ENCODE measurements at places on chromosomes 4 and X. TPM values are rescaled to one million over a fixed set of nuclear protein-coding genes. Genes with fewer than 3 reads are reported as not detected.
A peak's percentile ranks its signal among the peaks of the same experiment; 100 is the strongest.

IL2RG gene
- 2.6 TPM for total RNA-seq

COL4A6 gene
- 2.3 TPM for total RNA-seq

PRIMPOL gene
- 18.8 TPM for total RNA-seq

PABPC1L2A gene
- total RNA-seq, result not detected

MAGEE1 gene
- 3.1 TPM for total RNA-seq

RBM47 gene
- 12.5 TPM for total RNA-seq

ASMT gene
- 0.33 TPM for total RNA-seq

PLAC8 gene
- 4.6 TPM for total RNA-seq

MAGEA9B gene
- total RNA-seq, result not detected

CRMP1 gene
- total RNA-seq, result 2.0 TPM

GAGE13 gene
- not detected for total RNA-seq

HMGN5 gene
- total RNA-seq, result 7.9 TPM

GPR82 gene
- total RNA-seq, result 0.19 TPM

GRCh38 chr4:180486342-180486741 lies 1756.9 kb upstream of the TENM3 start:
- no peak for DNase-seq

GRCh38 chr4:124018383-124019317 lies 622.1 kb downstream of the SPRY1 start:
- DNase-seq, result peak; percentile 84

GRCh38 chrX:138691186-138691585 lies 20.3 kb downstream of the FGF13 start:
- DNase-seq, result no peak

- no peak for DNase-seq
Measured at GRCh38 chrX:31132821-31133241, 61.0 kb upstream of the FTHL17 start.

DNA sequence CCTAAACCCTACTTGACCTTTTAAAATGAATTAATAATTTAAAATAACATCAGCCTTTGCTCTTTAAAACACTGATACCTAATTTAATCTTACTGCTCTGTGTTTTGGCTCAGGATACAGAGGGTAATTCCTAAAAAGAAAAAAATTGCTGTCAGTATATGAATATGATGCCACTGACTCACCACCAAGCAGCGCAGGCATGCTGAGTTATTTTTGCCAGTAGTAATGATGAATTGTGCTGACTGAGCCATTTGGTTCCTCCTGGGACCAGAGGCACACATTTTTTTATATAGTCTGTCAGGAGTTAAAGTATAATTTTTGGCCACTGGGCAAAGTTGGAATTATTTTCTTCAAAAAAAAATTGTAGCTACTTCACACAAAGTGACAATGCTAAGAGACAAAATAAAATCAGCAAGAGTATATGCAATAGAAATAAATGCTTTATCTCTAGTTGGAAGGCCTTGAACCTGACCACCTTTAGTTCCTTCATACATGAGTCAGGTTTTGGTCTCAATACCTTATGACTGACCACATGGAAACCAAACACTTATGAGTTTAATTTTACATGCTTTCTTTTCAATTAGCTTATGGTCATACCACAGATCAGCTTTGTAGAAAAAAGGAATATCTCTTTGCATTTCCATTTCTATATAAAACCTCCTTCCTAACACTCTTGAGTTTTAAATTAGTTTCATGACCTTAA lies 115.1 kb downstream of the PPP3CA start:
- no peak for DNase-seq

- DNase-seq, result no peak
Measured at GRCh38 chrX:103565752-103566151, 19.6 kb upstream of the TCEAL4 start.

DNA sequence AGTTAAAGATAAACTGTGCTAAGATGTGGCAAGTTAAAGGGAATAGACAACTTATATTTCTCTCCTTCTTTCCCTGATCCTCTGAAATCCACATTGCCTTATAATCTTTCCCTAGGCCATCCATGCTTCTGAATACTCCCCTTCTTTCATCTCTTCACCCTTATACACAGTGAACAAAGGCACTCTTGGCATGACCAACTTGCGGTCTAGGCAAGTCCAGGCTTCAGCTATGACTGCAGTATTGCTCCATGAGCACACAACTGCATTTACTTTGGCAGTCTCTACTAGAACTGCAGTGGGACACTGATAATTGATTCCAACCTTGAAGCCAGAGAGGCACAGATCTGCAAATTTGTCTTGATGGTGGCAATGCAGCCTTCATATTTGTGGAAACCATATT lies 24.2 kb upstream of the UBA6 start:
- DNase-seq, result no peak

DNA sequence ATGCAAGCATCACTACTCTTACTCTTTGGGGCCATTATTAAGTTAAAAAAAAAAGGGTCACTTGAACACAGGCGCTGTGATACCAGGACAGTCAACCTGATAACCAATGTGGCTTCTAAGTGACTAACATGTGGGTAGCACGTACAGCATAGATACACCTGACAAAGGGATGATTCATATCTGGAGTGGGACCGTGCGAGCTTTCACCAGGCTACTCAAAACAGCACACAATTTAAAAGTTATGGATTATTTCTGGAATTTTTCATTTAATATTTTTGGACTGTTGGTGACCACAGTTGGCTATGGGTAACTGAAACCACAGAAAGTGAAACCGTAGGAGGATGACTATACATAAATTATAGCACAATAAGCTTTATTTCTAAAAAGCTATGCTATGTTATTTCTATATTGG lies 113.8 kb upstream of the STIM2 start:
- DNase-seq, result no peak

GRCh38 chr4:55684276-55684675 lies 48.2 kb upstream of the NMU start:
- no peak for DNase-seq

DNA sequence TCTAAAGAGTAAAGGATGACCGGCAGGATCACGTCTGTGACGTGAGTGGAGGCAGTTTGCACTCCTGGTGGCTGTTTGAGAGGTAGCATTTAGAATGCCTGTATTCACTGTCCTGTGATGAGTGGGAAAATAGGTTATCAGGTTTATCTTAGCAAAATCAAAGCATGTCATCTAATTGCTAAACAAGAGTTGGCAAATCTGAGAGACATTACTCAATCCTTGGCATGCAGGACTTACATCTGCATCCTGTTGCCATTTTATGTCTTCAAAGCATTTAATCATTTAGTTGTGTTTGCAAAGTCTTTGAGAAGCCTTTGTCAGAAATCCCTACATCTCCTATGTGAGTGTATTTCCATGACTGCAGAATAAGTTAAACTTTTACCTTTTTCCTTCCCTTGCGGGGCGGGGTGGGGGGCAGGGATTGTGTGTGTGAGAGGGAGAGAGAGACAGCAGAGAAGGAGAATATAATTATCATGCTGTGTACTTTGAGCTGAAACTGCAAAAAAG lies 41.4 kb upstream of the MSANTD1 start:
- DNase-seq, result peak; percentile 13

GRCh38 chr4:147050356-147050765 lies 104.7 kb upstream of the TTC29 start:
- no peak for DNase-seq

GRCh38 chrX:104330966-104331365 lies 76.2 kb upstream of the ESX1 start:
- no peak for DNase-seq

DNA sequence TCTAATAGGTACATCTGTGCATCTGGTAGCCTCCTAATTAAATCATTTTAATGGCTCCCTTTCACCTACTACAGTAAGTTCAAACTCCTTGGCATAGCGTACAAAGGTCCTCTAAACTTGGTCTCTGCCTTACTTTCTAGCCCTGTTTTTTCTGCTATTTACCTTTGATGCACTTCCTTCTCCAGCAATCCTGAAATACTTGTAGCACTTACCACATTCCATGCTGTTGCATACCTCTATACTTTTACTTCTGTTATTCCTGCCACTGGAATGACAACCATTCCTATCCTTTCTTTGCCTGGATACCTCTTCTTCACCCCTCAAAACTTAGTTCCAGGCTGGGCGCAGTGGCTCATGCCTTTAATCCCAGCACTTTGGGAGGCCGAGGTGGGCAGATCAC lies 56.6 kb upstream of the LHFPL1 start:
- no peak for DNase-seq

DNA sequence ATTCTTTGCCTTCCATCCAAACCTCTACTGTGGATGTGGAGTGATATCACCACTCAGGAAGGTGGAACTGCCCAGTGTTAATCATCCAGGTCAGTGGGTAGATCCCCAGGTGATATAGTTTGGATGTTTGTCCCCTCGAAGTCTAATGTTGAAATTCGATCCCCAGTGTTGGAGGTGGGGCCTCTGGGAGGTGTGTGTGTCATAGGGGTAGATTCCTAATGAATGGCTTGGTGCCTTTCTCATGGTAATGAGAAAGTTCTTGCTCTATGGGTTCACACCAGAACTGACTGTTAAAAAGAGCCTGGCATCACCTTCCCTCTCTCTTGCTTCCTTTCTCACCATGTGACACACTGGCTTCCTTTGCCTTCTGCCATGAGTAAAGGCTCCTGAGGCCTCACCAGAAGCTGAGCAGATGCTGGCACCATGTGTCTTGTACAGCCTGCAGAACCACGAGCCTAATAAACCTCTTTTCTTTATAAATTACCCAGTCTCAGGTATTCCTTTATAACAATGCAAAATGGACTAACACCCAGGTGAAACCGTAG lies 6.8 kb upstream of the SOWAHB start:
- DNase-seq, result no peak

GRCh38 chr4:10529291-10530136 lies 72.3 kb upstream of the ZNF518B start:
- DNase-seq, result no peak

DNA sequence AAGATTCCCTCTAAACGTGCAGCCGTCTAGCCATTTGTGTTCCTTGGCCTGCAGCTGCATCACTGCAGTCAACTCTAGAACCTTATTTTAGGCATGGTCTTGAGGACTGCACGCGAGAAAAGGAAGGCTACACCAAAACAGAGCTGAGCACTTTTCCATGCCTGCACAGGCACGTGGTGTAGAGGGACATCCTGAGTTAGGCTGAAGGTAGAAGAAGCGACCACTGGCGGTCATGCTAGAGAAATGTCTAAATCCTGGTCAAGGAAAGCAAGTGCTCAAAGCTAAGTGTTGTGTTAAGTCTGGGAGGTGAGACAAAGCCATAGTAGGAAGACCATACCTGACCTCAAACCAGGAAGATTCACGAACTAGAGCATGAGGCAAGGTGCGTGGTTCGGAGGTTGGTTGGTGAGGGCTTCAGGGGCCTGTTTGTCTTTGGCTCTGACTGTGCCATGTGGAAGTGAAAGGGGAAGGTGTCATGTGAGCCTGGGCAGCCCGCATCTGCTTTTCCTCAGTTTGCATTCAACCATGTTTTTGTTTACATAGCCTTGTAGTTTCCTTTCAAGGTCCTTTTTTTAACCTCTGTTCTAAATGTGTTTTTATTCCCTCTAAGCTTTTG lies 203.8 kb downstream of the AASDH start:
- DNase-seq, result no peak

GRCh38 chrX:136519069-136519468 lies 12.9 kb upstream of the VGLL1 start:
- no peak for DNase-seq

- peak; percentile 79 for DNase-seq
Measured at GRCh38 chrX:150094375-150094774, 156.1 kb upstream of the EOLA2 start.

DNA sequence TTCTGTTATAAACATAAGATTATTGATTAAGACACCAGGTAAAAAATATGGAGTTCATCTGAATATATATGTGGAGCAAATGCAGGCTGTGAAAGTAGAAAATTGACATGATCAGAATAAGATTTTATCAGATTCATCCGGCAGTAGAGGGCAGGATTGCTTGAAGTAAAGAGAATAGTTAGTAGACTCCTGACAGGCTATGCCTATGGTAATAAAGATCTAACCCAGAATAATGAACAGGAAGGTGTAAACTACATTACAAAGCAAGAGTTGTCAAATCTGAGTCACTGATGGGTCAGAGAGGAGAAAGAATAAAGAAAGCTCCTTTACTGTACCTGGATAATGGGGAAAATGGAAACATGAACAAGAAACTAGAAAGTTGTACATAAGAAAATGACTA lies 20.8 kb upstream of the TMEM184C start:
- no peak for DNase-seq

DNA sequence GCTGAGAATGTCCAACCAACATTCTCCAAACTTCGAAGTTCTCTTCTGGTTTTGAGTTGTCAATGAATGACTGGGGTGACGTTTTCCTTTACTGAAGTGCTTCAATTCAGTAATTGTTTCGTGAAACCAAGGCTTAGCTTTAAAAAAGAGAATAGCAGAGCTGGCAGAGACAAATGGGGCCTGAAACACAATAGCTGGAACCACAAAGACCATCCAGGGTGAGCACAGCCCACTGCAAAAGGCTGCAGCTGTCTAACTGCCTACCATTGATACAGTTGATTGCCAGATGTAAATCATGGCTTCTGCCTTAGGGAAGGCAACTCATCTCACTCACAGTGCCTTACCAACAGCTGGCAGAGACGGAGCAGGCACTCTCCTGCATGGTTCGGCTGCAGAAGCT lies 78.7 kb upstream of the ZNF518B start:
- DNase-seq, result no peak

GRCh38 chr4:146959692-146960091 lies 14.0 kb upstream of the TTC29 start:
- DNase-seq, result no peak

GRCh38 chrX:2931612-2932011 lies 2.5 kb upstream of the ARSD start:
- no peak for DNase-seq

DNA sequence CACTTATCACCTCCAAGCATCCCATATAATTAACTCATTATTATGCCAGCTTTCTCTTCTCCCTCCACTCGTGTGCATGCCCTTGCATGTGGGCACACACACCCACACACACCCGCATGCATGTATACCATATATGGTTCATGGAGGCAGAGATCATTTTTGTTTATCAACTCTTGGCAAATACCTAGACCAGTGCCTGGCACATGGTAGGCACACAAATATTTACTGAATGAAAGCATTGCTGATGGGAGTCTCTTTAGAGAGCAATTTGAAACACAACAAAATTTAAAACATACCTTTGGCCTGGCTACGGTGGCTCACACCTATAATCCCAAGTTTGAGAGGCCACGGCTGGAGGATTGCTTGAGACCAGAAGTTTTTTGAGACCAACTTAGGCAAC lies 51.1 kb upstream of the SLC10A4 start:
- no peak for DNase-seq

- no peak for DNase-seq
Measured at GRCh38 chr4:180680305-180680704, 1562.9 kb upstream of the TENM3 start.

DNA sequence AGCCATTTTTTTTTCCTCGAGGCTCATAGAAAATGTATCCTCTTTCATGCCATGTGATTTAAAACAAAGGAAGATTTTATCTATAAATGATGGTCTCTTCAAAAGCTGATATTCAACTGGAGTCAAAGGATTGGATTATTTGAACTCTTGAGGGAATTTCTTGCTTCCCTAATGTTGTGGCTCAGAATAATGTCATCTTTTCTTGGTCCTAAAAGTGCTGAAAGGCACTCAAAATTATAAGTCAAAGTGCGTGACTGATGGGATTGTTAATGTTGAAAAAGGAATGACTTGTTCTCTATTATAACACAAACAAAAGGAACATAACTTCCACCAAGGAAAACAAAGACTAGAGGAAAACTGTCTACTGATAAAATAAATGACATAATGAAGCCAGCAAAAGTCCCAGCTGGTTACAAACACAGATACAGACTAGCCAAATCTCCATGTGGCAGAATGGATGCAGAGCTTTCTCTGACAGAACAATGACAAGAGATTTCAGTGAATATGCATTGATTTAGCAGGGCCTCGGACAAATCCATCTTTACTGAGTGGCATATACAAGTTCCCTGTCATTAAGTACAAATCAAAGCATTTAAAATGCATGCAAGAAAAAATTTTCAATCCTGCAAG lies 552.6 kb downstream of the GBA3 start:
- no peak for DNase-seq

- no peak for DNase-seq
Measured at GRCh38 chrX:134544135-134544512, 84.2 kb downstream of the HPRT1 start.
